Posterior cingulate gyrus (tissue), 11 donors: ENCODE measurements at places on chromosomes 1 and 21.

DNA sequence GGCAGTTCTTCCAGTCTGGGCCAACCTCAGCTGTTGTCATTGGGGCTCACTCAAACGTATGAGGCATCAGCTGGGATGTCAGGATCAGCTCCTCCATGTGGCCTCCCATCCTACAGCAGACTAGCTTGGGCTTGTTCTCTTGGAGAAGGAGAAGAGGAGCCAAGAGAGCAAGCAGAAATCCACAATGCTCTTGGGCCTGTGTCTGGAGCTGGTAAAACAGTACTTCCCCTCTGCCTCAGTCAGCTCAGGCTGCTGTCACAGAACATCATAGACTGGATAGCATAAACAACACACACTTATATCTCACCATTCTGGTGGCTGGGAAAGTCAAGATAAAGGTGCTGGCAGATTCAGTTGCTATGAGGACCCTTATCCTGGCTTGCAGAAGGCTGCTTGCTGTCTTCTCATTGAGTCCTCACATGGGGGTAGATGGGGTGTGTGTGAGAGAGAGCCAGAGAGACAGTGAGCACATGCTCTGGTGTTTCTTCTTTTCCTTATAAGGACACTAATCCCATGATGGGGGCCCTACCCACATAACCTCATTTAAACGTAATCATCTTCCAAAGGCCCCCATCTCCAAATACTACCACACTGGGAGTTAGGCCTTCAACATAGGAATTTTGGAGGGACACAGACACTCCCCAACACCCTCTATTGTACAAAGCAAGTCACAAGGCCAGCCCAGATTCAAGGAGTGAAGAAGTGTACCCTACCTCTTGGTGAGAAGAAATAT, 16.3 kb upstream of the DNAJC6 start:
- DNase-seq = no peak

- DNase-seq = no peak
Observed at GRCh38 chr1:233598891-233599541, 14.9 kb upstream of the KCNK1 start.

DNA sequence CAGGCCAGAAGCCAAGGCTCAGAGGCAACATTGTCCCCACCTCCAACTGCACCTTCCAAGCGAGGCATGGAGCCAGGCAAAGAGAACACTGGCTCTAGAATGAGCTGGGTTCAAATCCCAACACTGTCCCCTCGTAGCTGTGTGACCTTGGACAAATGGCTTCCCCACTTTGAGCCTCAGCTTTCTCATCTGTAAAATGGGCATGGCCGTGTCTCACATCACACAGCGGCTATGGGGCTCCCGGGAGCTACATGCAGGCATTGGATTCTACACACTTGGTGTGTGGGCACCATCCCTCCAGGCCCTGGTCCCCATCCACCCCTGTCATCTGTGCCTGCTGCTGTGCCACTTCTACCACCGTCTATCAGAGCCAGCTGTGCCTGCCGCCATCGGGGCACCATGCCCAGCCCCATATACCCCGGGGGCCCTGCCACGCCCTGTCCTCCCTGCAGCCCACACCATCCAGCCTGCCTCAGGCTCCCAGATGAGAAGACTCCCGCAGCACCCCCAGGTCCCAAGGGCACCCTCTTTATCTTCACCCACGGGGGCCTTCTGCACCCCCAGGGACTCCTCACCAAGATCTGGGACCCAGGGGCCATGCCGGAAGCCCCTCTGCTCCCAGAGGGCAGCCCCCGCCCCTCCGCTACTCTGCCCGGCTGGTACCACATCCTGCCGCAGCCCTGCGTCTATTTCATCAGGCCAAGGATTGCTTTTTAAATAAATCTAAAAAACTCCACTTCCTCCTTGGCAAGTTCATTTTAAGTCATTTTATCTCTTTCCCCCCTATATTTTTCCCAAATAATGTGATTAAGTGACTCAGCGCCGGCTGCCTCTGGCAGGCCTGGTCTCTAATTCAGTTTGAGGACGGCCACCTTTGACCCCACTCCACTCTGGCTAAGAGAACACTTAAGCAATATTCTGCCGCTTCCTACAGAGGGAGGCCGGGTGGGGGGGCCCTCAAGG, 107.8 kb upstream of the TARDBP start:
- no peak for DNase-seq

DNA sequence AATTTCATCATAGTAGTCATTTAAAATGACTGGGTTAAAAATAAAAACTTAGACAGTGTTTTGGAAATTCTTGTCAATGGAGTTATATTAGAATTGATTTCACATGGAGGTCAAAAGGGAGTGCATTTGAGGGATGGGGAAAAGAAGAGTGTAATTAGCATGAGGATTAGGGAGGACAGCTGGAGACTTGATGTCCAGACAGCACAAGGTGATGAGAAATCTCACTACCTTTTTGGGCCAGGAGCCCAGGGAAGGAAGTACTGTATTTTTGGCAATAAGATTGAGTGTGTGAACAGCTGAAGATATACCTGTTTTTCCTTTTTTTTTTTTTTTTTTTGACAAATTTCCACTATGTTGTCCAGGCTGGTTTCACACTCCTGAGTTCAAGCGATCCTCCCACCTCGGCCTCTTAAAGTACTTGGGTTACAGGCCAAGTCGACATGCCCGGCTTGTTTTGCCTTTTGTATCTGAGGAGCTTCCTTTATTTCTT, 163.6 kb downstream of the PAPPA2 start:
- no peak for DNase-seq

GRCh38 chr1:231612393-231613089, 14.0 kb upstream of the DISC1 start:
- no peak for DNase-seq

GRCh38 chr1:87977145-87977544, 648.5 kb downstream of the LMO4 start:
- DNase-seq = no peak

DNA sequence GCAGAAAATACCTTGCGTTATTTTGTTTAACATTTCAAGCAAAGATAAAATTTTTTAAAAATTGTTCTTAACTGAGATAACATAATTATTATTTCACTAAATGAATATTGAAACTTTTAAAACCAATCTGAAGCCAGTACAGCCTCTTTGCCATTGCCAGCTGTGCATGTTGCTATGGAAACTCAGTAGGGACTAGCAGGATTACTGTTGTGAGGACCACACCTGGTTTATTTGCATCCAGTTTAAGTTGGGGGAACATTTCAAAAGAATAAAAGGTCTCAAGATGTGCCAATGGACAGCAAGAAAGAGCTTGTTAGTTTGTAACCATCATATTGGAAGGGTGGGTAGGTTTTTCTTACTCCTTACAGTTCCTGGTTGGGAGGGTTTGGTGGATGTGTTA, 80.7 kb downstream of the POU2F1 start:
- DNase-seq = no peak

- no peak for DNase-seq
Observed at GRCh38 chr1:161298116-161298515, 11.7 kb downstream of the MPZ start.

DNA sequence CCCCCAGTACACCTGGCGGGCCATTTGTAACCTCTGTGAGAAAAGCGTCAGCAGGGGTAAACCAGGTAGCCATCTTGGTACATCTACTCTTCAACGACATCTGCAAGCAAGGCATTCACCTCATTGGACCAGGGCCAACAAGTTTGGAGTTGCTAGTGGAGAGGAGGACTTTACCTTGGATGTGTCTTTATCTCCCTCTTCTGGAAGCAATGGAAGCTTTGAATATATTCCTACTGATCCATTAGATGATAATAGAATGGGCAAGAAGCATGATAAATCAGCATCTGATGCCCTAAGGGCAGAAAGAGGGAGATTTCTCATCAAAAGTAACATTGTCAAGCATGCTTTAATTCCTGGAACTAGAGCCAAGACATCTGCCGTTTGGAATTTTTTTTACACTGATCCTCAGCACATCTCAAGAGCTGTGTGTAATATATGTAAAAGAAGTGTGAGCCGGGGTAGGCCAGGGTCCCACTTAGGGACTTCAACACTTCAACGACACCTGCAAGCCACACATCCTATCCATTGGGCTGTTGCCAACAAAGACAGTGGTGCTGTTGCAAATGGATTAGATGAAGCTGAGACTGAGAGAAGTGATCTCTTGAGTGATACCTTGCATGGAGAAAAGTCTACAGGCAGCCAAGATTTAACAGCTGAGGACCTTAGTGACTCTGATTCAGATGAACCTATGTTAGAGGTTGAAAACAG, 2.7 kb downstream of the ZBED6 start:
- no peak for DNase-seq

GRCh38 chr1:91797164-91797563, 88.8 kb downstream of the TGFBR3 start:
- DNase-seq = no peak

DNA sequence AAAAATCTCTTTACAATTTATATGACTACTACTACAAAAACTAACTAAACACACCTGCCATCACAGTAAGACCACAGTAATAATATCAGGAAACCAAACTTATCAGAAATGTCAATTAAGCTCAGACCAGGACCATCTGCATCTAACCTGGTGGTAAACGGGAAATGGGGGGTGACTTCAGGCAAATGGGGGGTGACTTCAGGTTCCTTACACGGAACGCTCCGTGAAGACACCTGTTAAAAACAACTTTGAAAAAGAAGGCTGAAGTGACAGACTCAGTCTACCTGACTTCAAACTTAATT, 15.8 kb downstream of the PRDM15 start:
- DNase-seq = no peak

DNA sequence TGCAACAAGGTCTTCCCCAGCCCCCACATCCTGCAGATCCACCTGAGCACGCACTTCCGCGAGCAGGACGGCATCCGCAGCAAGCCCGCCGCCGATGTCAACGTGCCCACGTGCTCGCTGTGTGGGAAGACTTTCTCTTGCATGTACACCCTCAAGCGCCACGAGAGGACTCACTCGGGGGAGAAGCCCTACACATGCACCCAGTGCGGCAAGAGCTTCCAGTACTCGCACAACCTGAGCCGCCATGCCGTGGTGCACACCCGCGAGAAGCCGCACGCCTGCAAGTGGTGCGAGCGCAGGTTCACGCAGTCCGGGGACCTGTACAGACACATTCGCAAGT, 3.8 kb downstream of the ZBTB18 start:
- DNase-seq = peak; percentile 92

GRCh38 chr1:43530483-43531106, at the start of gene PTPRF:
PTPRF (plus strand) TSS chr1:43530883; CDS start chr1:43545076, 14,193 bp downstream.
- DNase-seq = peak; percentile 63

DNA sequence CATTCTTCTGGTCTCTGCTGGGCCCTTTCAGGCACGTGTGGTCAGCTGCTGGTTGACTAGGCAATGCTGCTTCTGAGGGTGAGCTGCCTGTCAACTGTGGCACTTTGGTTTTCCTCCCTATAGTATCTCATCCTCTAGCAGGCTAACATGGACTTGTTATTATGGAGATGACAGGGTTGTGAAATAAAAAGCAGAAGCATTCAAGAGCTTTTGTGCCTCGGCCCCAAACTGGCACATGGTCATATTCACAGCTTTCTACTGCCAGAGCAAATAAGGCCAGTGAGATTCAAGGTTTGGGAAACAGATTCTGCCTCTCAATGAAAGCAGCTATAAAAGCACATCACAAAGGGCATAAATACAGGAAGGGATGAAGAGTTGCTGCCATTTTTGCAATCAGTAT, 1.6 kb upstream of the ZNF124 start:
- DNase-seq = no peak

DNA sequence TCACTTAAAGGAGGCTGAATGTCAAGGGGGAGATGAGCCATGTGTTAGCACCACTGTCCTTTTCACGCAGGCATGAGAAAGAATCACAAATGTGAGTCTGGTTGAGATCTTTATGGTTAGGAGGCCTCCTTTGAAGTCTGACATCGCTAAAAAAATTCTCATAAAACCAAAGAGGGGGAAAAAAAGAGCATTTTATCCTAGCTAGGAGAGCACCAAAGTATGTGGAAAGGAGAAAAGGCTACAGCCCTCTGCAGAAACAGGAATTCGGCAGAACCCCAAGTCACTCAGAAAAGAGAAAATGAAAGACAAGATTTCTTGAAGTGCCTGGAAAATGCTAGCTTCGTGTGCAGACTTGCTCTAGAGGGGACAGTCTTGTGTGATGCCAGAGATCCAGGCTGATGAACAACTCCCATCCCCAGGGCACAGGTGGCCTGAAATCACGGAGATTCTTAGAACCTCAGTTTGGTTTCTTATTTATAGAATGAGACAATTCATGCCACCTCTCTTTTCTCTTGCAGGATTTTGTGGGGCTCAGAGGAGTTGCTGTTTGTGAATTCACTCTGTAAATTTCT, 61.5 kb downstream of the RUNX1 start:
- no peak for DNase-seq

DNA sequence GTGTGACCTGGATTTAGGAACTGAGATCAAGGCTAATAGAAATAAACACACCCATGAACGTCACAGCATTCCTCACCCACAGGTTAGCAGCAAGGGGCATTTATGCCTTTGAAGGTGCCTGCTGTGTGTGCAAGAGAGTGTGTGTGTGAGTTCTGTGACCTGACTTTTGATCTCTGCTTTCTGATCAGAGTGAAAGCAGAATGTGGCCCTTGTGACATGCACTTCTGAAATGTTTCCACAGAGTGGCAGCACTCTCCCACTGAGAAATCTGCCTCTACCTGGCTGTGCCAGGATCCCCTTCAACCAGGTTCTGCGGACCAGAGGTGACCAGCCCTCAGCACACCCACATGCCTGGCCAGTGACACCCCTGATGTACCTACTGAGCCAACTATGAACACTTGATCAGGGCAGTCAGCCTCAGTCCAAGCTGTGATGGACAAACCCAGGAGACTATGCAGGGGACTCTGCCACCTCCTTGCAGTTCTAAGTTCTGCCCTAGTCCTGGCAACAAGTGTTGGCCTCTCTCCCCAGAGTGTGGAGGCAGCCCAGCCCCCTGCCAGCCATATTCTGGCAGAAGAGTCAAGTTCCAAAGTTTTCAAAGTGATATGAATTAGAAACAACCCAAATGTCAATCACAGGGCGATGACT, 41.0 kb downstream of the RXRG start:
- DNase-seq = no peak

DNA sequence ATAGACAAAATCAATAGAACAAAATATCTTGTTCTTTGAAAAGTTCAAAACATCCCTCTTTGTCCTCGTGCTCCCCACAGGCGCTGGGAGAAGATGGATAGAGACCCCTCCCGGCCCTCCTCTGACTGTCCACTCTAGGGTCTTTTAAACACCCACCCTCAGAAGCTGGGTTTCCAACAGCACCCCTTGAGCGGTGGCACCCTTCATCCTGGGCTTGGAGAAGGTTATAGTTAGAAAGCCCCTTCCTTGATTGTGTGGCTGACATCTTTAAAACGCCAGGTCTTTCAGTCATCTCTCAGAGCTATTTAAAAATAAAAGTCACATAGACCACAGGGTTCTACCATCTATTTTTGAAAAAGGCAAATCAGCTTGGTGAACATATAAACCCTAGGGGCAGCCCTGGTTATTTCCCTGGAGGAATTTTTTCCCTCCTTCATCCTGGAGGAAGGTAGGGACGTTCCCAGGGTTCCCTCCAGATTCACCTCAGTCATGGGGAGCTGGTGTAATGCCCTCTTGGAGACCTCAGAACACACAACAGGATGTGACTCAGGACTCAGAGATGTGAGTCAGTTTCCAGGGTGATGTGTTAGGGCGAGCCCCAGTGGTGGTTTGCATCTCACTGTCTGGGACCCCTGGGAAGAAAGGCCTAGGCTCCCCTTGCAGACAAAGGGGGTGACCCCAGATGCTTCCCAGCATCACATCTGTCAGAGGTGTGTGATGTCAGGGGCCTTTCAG, 138.5 kb downstream of the CLIC6 start:
- DNase-seq = no peak

GRCh38 chr1:59427155-59427554, 130.3 kb downstream of the FGGY start:
- DNase-seq = no peak
